Activated gamma-delta T cell treated with anti-CD3 and anti-CD28 coated beads, Interleukin-2, amount 50 U/mL, for 16 hours (primary cell): ENCODE measurements at places on chromosomes 12 and 14.

DNA sequence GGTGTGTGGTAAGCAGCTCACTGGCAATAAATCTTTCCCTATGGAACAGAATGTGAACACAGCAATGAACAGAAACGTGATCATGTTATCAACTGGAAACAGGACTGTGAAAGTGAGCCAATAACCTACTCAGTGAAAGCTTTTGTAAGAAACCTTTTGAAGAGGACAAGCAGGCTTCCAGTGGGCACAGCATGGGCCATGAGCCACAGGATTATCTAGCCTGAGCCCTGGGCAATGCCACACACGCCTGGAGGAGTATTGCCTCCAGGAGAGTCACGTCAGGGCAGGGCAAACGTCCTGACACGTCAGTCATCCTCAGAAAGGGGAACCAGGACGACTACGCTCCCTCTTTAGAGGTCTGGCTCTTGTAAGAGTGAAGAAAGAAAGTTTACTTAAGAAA is 32.3 kb downstream of the NRDE2 start:
- DNase-seq: no peak

DNA sequence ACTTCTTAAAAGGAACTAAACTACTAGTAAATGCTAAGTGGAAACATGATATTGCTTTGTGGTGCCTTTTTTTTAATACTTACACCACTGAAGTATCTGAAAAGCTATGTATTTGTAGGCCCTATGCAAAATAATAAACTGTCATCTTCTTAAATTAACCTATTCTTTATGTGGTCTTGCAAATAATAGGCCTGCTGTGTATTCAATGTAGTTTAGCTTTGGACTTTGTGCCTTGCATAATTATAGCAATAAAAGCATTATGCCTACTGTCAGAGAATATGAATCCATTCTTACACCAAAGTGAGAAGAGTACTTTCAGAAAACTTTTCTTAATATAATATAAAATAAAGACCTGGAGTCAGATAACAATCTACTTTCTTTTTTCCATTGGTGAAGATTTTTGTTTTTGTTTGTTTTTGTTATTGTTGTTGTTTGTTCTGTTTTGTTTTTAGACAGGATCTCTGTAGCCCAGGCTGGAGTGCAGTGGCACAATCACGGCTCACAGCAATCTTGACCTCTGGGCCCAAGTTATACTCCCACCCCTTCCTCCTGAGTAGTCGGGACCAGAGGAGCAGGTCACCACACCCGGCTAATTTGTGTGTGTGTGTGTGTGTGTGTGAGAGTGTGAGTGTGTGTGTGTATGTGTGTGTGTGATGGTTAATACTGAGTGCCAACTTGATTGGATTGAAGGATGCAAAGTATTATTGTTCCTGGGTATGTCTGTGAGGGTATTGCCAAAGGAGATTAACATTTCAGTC is 213.8 kb downstream of the SLC6A15 start:
- DNase-seq: no peak

DNA sequence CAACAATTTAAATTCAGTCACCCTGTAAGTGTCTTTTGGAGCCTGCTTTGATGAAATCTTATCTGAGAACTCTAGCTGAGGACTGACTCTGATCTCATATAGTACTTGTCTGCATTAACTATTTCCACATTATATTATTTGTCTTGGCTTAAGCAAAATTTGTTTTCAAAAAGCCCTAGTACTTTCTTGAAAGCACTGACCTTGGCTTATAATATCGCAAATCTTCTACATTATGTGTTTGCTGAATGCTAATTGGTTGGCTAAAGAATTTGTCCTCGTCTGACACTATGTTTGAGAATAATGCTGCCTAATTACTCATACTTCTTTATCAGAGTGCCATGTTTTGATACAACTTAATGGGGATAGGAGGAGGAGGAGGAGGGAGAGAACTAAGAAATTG is 46.9 kb upstream of the FLRT2 start:
- DNase-seq: no peak

GRCh38 chr12:8822298-8822697 is at the start of gene A2ML1:
A2ML1 (plus strand) TSS chr12:8822621; CDS start chr12:8822652, 31 bp downstream.
- DNase-seq: no peak

DNA sequence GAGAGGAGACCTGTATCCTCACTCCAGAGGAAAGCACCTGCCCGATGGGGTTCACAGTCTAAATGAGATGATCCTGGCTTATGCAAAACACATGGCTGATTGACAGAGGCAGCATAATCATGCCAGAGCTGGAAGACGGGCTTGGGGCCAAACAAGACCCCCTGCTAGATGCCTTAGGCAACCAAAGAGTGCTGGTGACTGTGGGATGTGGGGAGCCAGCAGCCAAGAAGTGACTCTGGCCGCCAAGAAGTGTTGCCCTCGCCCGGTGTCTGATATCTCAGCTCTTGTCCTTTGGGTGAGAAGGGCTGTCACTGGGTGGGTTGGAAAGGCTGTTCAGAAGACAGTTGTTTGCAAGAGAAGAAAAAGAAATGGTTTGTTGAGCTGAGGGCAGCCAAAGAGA is 56.7 kb downstream of the PLEKHG3 start:
- DNase-seq: no peak

DNA sequence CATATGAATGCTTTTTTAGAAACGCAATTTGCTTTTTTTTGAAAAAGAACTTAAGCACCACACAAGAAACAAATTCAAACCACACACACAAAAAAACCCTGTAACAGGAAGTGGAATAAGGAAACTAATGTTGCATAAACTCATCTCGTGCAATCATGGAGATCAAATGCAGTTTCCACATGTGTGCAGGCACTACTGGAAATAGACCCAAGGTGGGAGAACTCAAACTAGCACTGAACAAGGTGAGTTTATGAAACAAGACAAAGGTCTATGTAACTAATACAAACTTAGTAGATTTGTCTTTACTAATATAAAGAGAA is 17.5 kb downstream of the NIN start:
- DNase-seq: no peak

DNA sequence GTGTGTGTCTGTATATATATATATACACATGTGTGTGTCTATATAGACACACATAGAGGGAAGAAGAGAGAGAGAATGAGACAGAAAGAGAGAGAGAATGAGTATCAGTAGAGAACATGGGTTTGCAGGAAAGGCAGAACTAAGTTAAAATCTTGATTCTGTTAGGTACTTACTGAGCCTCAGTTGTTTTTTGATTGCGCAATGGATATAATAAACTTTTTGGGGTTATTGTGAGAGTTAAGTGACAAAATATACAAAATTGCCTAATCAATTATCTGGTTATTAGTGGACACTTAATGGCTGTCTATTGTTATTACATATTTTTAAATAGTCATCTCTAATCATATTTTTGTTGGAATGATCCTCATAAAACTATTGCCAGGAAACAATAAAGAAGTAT is 169.0 kb downstream of the ETNK1 start:
- no peak for DNase-seq

GRCh38 chr14:22560662-22561365 is 28.2 kb downstream of the DAD1 start:
- no peak for DNase-seq

GRCh38 chr14:36096090-36096489 is 80.4 kb downstream of the PTCSC3 start:
- no peak for DNase-seq

DNA sequence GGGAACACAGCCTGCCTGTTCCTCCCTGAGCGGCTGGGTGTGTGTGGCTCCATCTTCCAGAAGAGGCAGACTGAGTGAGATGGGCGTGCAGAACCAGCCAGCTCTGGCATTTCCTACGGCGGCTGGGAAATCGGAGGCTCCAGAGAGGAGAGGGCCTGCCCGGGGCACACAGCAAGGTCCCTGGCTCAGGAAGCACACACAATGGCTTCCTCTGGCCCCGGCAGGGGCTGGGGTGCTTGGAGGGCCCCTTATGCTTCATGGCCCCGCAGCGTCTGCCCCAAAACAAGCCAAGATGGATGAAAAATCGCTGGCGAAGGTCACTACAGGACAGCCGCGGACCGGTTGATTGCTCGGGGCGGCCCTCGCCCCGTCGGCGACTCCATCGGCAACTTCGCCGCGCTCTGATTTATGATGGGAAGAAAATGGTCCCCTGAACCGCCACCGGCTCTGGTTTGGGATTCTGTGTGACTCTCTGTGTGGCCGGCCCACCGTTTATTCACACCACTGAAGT is 191.5 kb upstream of the C14orf180 start:
- no peak for DNase-seq

GRCh38 chr12:81797100-81797499 is 38.0 kb upstream of the PPFIA2 start:
- no peak for DNase-seq

DNA sequence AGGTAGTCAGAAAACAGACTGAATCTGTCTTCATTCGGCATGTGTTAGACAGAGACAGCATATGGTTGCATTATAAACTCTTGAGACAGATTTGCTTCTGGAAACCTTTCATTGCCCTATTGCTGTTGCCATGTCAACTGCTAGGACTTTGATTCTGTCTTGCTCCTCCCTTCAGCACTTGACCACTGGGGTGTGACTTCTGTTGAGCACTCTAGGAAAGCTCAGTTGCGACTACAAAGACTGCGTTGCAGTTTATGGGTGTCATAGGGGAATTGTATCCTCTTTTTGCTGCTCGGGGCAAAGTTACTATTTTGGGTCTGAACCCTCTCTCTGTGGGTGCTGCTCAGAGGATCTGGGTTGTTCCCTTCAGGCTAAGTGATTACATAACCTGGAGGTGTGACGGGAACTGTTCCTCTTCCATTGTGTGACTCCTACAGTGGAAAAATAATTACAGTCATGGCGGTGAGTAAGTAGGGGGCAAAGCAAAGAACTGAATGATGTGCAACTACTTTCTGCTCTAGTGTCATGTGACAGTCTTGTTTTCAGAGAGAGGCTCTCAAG is 44.3 kb upstream of the TRIM9 start:
- no peak for DNase-seq

GRCh38 chr14:105665247-105665950 is 139.0 kb downstream of the TMEM121 start:
- no peak for DNase-seq

DNA sequence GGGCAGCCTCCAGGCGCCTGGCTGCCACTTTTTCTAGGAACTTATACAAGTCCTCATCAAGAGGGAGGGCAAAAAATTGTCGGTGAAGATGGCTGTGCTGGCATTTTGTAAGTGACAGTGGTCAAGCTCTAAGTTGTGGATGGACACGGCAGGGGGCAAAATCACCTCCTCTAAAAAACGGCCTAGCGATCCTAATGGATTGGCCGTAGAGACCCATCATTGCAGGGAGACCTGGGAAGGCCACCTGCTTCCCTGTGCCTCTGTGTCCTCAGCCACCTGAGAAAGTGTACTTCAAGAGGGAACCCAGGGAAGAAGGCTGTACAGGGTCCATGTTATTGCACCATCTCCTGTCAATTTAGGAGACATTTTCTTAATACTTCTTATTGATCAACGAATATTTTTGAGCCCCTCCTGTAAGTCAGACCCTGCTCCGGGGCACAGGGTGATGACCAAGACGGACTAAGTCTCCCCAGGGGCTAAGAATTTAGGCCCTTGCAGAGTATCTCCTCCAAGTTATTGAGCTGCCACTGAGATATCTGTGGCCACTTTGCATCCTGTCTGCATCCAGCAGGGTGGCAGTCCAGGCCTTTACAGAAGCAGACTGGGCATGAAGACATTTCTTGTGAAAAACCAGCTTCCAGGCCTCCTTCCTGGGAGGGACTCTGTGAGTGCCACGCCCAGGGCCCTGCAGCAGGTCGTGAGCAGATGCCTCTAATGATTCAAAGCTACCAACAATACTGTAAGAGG is 40.5 kb downstream of the PSMA6 start:
- no peak for DNase-seq

DNA sequence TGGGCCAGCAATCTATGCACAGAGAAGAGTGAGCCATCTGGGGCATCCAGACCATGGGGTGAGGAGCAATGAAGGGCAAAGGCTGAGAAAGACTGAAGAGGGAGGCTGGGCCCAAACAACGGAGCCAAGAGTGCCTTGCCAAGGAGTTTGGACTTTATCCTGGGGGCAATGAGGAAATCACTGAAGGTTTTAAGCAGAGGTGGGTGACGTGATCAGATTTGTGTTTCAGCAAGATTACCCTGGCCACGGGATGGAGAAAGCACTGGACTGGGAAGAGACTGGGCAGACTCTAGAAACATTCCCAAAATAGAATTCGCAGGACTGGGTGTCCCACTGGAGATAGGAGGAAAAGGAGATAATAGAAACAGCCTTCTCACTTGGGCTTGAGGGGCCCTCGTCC is 65.3 kb downstream of the DPF3 start:
- DNase-seq: no peak

DNA sequence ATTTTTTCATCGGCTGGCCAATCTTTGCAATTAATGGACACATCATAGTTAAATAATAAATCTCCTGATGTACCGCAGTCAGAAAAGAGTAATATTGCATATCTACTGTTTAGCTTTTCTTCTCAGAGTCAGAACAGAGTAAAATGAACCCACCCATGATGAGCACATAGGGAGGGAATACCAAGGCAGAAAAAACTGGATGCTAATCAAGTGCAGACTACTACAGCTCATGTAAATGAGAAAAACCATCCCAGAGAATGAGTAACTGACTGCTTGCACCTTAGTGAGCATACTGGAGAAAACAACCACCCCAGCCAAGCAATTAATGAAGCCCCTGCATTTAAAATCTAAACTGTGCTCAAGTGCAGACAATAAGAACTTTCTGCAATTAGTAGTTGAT is 483.7 kb downstream of the MDGA2 start:
- DNase-seq: no peak

GRCh38 chr12:98466640-98467400 is 48.6 kb upstream of the TMPO start:
- no peak for DNase-seq

DNA sequence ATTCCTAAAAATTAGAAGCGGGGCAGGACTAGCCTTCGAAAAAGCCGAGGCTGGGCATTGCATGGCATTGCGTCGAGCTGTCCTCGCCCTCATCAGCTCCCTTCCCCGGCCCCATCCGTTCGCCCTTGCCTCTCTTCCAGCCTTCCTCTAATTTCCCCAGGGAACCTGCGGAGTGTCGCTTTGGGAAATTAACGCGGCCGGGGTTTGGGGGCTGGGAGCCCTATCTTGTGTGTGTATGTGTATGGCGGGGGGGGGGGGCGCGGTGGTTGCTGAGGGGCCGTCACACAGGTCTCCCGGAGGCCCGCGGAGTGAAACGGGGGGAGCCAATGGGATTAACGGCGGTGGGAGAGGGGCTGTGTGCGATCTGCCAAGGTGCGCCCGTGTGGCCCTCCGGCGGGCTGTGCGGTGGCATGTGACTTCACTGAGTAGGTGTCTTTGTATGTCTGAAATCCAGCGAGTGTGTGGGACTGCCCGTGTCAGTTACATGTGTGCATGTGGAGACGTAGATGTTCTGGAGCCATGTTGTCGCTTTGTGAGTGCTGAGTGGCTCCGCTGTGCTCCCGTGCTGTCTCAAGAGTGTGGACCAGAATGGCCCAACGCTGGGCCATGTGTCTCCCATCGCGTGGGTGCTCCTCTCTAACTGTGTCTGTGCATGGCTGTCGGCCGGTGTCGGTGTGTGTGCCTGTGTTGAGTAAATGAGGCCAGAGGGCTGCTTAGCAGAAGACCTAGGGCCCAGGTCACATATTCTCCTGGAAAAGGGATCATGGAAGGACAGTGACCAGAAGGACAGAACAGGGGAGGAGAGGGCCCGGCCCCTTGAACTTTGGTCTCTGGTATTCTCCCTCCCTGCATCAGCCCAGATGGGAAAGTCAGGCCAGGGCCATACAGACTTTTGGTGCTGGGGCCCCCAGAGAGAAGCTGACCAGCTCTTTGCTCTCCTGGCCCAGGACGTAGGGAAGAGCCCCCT is 1.5 kb downstream of the PTMS start:
- DNase-seq: no peak

GRCh38 chr12:112354399-112354798 is 27.8 kb downstream of the HECTD4 start:
- no peak for DNase-seq
